ENCODE measurements at places on chromosomes 16 and 17.

GRCh38 chr17:68581863-68582645 lies 19.1 kb downstream of the FAM20A start:
- no peak for DNase-seq

DNA sequence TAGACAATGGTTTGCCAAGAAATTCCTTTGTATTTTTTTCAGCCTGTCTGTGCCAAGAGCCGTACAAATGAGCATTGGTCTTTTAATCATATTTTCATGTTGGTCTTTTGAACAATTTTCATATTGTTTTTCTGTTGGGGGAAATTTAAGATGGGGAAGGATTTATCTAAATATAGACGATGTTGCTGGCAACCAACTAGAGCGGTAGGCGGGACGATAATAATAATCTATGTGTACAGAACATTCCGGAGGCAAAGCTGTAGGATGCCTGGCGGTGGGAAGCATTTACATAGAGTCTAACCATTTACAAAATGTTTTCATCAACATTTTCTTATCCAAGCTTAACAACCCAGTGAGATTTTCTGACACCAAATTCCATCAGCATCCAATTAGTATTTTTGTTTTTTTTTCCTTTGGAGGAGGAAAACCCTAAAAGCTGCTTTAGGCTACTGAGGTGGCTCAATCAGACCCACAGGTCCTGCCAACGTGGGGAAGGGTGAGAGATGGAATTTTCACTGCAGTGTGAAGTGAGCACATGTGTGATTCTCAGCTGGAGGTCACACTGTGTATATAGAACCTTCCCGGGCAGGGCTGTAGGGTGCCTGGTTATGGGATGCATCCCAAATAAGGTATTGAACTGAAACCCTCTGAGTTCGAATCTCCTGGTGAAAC lies 11.7 kb upstream of the SEC14L1 start:
- DNase-seq, result no peak

- DNase-seq, result no peak
Measured at GRCh38 chr17:78599419-78599818, 22.2 kb upstream of the DNAH17 start.

- no peak for DNase-seq
Measured at GRCh38 chr17:44972953-44973352, 4.8 kb upstream of the C1QL1 start.

DNA sequence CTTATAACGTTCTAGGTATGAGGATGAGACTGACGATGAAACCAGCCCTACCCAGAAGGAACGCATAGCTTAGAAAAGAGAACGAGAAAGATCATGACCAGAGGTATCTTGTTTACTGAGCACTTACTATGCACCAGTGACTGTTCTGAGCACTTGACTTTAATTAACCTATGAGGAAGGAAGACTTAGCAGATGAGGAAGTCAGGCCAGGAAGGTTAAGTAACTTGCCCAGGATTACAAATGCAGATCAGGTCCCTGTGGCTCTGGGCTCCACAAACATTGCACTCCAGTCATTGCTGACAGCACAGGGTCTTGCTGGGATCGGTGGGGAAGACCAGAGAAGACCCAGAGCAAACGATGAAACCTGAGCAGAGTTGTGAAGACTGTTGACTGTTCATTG lies 7.1 kb downstream of the KRT13 start:
- DNase-seq, result no peak

Measured in A549 (cell line).